ENCODE measurements at places on chromosomes 13 and 19.

- DNase-seq: no peak
These were observed 624.8 kb downstream of the LIG4 start for GRCh38 chr13:107590556-107590955.

DNA sequence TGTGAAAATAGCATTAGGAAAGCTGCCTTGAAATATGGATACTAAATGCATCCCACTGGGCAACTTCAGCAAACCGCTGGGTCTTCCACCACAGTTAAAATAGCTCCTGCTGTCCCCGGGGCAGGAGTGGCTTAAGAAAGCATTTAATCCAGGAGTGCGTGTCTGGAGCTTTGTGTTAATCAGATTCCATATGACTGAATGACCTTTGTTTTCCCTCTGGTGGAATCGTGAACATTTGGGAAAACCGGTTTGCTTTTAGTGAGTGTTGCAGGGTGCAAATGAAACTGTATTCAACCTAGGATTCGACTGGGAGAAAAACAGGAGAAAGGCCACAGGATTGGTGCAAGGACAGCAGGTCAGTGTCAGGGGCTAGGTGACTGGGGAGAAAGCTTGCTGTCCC is 237.6 kb upstream of the MAB21L1 start:
- DNase-seq: no peak

GRCh38 chr19:10206226-10206885 is 11.6 kb upstream of the DNMT1 start:
- DNase-seq: no peak

- DNase-seq: no peak
These were observed 151.5 kb downstream of the RGCC start for GRCh38 chr13:41608839-41609177.

DNA sequence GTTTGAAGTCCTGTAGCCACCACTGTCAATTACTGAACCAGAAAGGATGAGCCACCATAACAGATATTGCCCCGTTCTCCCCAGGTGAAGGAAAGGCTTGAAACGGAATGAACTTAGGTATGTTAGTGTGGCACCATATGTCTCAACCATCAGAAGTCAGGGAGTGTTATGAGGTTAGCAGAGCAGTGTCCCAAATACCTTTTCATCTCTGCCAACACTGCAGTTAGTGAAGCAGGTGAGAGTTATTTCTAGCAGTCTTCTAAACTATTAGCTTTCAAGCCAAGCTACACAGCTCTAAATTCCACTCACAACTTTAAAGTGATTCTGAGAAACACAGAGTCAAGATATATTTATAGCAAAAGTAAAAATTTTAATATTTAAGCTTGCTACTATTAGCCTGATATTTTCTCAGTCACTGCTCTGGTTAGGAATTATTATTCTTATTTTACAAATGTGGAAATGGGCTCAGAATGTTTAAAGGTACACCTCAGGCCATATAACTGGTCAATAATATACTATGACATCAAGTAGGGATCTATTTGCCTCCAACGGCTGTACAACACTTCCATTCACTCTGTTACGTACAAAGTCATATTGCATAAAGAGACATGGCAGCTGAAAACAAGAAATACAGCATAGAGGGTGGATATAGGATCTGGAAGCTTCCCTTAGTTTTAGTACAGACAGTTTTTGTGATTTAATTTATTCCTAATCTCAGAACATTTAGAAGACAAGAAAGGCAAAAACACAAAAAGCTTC is 1527.1 kb upstream of the PRR20A start:
- no peak for DNase-seq

- no peak for DNase-seq
These were observed 7.1 kb downstream of the GPR108 start for GRCh38 chr19:6730153-6730804.

DNA sequence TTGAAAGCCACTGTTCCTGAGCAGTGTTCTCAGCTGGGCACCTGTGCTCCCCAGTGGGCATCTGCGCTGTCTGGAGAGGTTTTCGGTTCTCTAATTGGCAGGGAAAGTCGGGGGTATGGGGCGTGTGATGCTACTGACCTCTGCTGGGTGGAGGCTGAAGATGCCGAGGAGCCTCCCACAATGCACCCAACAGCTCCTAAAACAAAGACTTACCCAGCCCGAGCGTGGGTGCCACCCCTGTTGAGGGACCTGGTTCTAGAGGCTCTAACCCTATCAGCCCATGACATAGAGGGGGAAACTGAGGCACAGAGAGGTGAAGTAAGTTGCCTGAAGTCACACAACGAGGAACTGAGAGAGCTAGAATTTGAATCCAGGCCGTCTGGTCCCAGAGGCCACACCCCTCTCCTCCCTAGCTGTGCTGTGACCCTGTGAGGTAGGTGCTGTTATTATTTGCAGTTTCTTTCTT is 2.3 kb downstream of the SPACA4 start:
- no peak for DNase-seq

Data from stimulated activated CD8-positive, alpha-beta memory T cell treated with anti-CD3 and anti-CD28 coated beads, Interleukin-4, amount 100 ng/mL, for 1 hour (primary cell).